ENCODE measurements at places on chromosomes 1 and 21. TPM values are rescaled to one million over a fixed set of nuclear protein-coding genes. Genes with fewer than 3 reads are reported as not detected.

C1orf94 gene
- total RNA-seq, result not detected

PDE9A gene
- 6.1 TPM for total RNA-seq

DNA sequence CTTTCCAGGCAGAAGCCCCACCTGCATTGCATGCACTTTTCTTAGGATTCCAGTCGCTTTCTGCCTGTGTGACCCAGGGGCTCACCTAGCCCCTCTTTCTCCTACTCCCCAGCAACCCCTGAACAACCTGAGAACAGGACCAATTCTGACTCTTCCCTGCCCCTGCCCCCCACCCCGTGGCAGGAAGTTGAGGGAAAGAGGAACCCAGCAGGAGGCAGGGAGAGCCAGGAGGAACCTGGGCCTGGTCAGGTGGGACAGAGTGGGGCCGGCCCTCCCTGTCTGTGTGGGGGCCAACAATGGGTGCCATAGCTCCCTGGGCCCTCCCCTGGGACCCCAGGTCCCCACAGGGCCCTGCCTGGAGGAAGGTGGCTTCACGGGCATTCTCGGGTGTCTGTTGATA is 6.1 kb downstream of the BMP8A start:
- no peak for DNase-seq
- H3K27me3 ChIP-seq, result peaks cover 21% of the 10 kb centered on the region
- H3K36me3 ChIP-seq, result no peaks in the 10 kb centered on the region
- no peak overlapping the region for H3K27ac ChIP-seq

DYNLT5 gene
- total RNA-seq, result not detected

- no peak for DNase-seq
- H3K27ac ChIP-seq, result no peak overlapping the region
- H3K4me1 ChIP-seq, result peaks cover 25% of the 10 kb centered on the region
- H3K4me3 ChIP-seq, result no peak overlapping the region
- H3K36me3 ChIP-seq, result peaks cover 3% of the 10 kb centered on the region
- no peaks in the 10 kb centered on the region for H3K27me3 ChIP-seq
Observed at GRCh38 chr1:172119184-172119583, 277.9 kb downstream of the DNM3 start.

DNA sequence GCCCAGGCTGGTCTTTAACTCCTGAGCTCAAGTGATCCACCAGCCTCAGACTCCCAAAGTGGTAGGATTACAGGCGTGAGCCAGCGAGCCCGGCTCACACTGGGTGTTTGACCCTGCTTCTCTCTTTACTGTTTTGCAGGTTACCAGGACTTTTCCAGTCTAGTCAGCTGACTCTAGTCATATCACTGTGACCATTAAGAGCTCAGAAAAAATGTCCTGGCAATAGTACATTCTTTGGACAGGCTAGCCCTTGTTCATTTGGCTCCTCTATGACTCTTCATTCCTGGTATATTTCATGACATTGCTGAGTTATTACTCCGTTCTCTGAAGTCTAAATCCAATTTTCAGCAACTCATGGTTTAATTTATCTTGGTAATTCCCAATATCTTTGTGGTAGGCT is 8.0 kb upstream of the CA6 start:
- H3K27ac ChIP-seq, result peak overlapping the region; percentile 79
- H3K4me3 ChIP-seq, result no peak overlapping the region
- DNase-seq, result no peak
- peaks cover 16% of the 10 kb centered on the region for H3K36me3 ChIP-seq
- H3K4me1 ChIP-seq, result peaks cover 50% of the 10 kb centered on the region

USH2A gene
- not detected for total RNA-seq

All from activated CD4-positive, alpha-beta T cell treated with anti-CD3 and anti-CD28 coated beads, Interleukin-2, amount 10 ng/mL, durations not matched to agents 7 days and 5 days (primary cell).